ENCODE measurements at places on chromosomes 6 and 20. TPM values are rescaled to one million over a fixed set of nuclear protein-coding genes. Genes with fewer than 3 reads are reported as not detected.

The GFRA4 gene
- not detected for total RNA-seq

The ANKRD66 gene
- total RNA-seq: not detected

The FAM209A gene
- total RNA-seq: not detected

The MTFR2 gene
- total RNA-seq: 1.2 TPM

The WFDC10B gene
- total RNA-seq: not detected

The FKBP1C gene
- total RNA-seq: not detected

The TINAG gene
- total RNA-seq: not detected

The MYCT1 gene
- total RNA-seq: 8.3 TPM

The COL12A1 gene
- 130 TPM for total RNA-seq

The DPPA5 gene
- not detected for total RNA-seq

The MTG2 gene
- 13.3 TPM for total RNA-seq

The FRK gene
- total RNA-seq: 3.9 TPM

DNA sequence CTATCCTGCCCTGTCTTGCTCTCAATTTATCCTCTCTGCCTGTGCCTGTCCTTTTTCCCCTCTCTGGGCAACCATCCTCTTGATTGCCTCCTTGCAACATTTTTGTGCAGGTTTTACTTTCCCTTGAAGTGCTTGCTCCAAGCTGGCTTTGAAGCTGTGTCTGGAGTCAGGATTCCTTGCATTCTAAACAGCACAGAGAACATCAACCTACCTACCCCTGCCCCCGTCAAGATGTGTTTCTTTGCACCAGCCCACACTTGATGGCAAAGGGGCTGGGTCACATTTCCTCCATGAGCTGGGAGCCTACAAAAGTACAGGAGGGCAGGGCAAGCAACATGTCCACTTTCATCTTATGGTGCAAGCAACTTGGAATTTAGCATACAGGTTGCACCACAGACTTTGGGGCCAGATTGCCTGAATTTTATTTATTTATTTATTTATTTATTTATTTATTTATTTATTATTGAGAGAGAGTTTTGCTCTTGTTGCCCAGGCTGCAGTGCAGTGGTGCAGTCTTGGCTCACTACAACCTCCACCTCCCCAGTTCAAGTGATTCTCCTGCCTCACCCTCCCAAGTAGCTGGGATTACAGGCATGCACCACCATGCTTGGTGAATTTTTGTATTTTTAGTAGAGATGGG lies 206.3 kb downstream of the COL19A1 start:
- no peak for DNase-seq

DNA sequence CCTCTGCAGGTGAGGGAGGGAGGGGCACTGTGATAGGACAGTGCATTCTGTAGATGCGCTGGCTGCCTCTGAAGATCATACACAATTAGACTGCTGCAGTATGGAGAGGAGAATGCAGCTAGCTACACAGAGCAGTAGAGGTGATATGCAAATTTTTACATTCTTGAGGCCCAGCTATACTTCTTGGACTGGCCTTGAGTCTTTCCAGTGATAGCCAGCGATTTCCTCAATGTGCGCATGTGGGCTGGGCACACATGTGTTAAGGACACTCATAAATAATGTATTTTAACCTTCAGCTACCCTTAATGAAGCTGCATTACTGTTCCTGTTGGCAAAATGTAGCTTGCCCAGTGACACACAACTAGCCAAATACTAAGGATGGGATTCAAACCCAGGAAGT lies 19.0 kb downstream of the TTPAL start:
- DNase-seq: no peak

- DNase-seq: no peak
These were observed 276.6 kb upstream of the BMP2 start for GRCh38 chr20:6490849-6491248.

GRCh38 chr6:28981431-28981832 lies 23.7 kb downstream of the ZNF311 start:
- DNase-seq: no peak

GRCh38 chr6:145813285-145814034 lies 1.1 kb downstream of the FBXO30 start:
- no peak for DNase-seq

GRCh38 chr6:3669916-3670315 lies 81.6 kb downstream of the PXDC1 start:
- DNase-seq: no peak

GRCh38 chr6:41200296-41200900 lies 551 bp downstream of the TREML2 start:
- peak; percentile 86 for DNase-seq

DNA sequence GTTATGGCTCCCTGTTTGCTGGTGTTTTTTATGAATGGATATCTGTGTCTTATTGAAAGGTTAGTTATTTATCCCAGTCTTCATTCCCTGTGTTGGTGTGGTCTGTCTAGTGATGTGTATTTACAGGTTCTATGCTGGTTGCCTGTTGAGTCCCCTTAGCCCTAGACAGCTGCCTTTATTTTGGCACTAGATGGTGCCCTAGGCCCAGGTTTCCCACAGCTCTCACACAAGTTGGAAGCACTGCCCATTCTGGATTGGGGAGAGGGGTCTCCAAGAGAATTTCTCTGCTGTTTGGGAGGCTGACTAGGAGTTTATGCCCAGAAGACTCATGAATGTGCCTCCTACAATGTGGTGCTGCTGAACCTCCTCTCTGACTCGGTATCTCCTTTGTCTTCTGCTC lies 12.4 kb downstream of the GRM1 start:
- no peak for DNase-seq

GRCh38 chr6:33589731-33590530 lies 9.9 kb upstream of the BAK1 start:
- DNase-seq: peak; percentile 93

GRCh38 chr20:23145281-23145700 lies 59.2 kb upstream of the CD93 start:
- DNase-seq: no peak

DNA sequence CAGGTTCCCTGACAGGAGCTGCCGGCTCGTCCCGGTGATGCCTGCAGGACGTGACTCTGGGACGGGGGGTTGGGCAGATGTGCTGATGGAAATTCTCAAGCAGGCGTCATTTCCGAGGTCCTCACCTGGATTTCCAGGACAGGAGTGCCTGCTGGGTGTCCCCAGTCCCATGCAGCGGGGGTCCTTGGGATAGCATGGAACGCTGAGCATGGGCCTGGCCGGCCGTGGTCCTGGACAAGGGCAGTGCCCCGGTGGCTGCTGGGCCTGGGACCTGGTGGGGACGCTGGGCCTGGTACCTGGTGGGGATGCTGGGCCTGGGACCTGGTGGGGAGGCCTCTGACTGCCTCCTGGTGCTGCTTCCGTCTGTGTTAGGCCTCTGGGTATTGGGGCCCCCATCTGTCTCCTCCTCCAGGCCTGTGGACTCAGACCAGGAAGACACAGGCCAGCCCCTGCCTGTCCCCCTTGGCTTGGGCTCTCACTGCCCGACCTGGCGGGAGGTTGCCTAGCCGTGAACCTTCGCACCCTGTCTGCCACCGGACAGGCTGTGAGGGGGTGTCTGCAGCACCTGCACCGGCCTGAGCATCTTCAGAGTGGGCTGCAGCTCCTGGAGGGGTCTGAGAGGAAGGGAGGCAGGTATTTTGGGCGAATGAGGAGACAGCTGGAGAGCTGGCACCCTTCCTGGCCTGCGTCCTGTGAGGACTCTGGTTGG lies 6.2 kb downstream of the RTEL1 start:
- DNase-seq: no peak

- DNase-seq: no peak
These were observed 64.8 kb upstream of the FOXQ1 start for GRCh38 chr6:1247056-1247455.

DNA sequence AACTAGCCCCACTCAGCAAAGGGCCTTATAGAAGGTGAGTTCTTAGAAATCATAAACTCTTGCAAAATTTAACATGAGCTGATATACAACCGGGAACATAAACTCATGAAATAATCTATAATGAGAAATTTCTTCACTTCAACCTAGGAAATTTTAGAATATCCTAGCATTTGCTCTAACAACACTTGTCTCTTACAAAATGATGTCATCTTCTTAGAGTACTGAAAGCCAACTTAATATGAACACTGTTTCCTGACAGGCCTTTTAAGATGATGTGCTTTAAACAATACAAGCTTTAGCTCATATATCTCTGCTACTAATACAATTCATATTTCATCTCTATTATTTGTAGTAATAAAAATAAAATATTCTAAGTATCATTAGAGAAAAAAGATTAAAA lies 932 bp downstream of the PACRG start:
- no peak for DNase-seq

- peak; percentile 70 for DNase-seq
These were observed 330.5 kb downstream of the THBS2 start for GRCh38 chr6:168923171-168923570.

- DNase-seq: no peak
These were observed 4.3 kb upstream of the CEBPB start for GRCh38 chr20:50186151-50186885.

All from vagina (tissue), 2 donors.